Activated CD8-positive, alpha-beta T cell treated with anti-CD3 and anti-CD28 coated beads, Interleukin-2, amount 10 ng/mL, durations not matched to agents 7 days and 5 days (primary cell): ENCODE measurements at places on chromosomes 2 and 18. TPM values are rescaled to one million over a fixed set of nuclear protein-coding genes. Genes with fewer than 3 reads are reported as not detected.
A peak's percentile ranks its signal among the peaks of the same experiment; 100 is the strongest.

TUBB8B gene
- not detected for total RNA-seq

DNA sequence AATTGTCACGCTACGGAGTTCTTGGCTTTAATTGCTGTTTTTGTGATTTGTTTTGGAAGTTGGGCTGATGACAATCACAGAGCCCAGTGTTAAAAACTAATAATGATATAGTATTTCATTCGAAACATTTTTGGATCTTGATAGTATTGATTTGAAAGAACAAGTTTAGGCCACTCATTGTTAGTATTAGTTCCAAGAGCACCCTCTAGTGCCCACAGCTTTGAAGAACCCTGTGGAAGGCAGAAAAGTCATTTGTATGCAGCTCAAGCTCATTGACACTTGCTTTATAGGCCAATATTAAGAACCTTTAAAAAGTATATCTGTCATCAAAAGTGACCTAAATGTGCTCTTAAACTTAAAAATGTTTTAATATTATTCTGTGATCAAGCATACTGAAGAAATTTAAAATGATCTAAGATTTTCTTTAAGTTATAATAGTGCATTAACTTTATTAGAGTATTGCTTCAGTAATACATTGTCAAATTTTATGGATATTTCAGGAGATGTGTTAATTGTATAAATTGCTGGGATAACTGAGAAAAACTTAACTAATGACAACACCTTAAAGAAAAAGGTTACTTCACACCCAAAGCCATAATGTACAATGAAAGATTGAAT lies 191.0 kb downstream of the GRB14 start:
- no peak for DNase-seq

- no peak for DNase-seq
Measured at GRCh38 chr2:38148501-38148900, 72.5 kb upstream of the CYP1B1 start.

DNA sequence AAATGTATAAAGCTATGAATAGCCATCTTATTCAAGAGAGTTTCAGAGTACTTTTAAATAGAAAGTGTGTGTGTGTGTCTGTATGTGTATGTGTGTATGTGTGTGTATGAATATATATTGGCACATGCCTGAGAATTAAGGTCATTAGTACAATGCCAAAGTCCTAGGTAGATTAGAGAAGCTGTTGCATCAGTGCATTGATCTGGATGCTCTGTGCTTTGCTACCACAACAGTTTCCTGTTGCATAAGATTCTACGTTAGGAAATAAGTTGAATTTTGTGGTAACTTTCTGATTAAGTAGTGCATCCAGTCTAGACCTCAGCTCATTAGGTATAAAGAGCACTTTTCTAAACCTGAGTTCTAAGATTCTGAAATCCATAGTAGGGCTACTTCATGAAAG lies 1102.8 kb upstream of the KLHL29 start:
- DNase-seq: no peak

DNA sequence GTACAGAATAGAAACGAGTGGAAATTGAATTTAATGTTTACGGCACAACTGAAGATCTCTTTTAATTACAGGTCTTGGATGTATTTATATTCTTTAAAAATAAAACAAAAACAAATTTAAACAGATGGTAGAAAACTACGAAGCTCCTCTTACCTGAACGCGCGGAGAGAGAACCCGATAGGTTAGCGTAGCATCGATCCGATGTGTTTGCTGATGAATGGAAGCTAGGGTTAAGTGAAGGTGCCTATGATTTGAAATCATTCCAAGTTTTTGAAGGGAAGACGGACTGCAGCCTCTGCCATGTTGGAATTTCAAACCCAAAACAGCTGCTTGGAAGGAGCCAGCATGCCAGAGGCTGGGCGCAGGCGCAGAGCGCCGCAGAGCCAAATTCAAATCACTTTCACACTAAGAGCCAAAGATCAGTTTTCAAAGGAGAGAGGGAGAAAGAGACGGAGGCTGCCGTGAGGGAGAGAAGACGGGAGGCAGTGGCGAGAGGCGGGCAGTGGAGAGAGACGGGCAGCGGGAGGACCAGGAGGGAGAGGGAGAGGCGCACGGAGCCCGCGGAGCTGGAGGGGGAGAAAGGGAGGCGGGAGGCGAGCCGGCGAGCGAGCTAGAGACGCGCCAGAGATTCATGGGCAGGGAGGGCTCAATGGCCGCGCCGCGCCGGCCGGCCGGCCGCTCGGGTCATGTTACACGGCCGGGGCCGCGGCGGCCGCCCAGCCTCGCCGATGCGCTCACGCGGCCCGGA lies at the start of gene FIGN:
Gene FIGN, minus strand, starts transcription at position 324 of the 748 bp plus-strand sequence. CDS start 1,081 bp downstream, outside the sequence.
- no peak for DNase-seq

DNA sequence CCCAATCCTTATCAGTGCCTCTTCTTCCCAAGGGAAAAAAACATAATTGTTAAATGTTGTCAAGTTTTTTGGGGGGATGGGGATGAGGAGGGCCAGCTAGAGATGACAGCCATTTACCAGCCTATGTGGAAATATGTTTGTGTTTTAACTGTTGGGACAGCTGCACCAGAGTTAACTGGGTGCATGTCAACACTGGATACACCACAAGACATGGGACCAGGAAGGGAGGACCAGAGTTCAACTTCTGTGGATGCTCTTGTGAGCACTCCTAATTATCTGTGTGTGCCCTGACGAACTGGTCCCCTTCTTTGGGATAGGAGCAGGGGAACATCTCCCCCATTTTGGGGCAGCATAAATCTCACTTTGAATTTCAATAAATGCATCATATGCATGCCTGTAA lies 66.1 kb upstream of the FZD5 start:
- DNase-seq: no peak

GRCh38 chr2:173929441-173929840 lies 35.7 kb downstream of the SP3 start:
- no peak for DNase-seq

DNA sequence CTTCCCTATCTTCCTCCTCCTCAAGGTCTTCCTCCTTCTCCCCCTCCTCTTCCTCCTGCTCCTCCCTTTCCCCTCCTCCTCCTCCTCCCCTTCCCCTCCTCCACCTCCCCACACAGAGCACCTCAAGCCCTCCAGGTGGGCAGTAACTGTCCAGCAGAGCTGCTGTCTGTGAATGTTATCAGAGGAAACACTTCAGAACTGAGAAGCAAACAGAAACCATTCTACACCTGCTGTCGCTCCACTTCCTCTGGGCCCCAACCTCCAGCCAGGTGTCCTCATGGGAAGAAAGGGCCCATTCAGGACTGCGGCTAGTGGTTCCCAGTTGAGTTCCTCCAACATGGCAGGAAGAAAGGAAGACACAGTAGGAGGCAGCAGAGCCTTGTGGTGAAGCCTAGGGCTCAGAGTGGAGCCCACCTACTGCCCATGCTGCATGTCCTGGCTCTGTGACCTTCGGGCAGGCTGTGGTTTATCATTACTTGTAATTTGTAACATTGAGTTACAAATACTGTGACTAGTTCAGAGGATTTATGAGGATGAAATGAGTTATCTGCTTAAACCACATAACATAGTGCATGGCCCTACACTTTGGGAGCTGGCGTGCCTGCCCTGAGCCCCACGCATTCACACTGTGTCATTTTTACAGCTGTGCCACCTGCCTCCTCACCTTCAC lies 165.9 kb upstream of the ID2 start:
- DNase-seq: peak; percentile 43

- no peak for DNase-seq
Measured at GRCh38 chr18:10130606-10131005, 216.8 kb downstream of the VAPA start.

DNA sequence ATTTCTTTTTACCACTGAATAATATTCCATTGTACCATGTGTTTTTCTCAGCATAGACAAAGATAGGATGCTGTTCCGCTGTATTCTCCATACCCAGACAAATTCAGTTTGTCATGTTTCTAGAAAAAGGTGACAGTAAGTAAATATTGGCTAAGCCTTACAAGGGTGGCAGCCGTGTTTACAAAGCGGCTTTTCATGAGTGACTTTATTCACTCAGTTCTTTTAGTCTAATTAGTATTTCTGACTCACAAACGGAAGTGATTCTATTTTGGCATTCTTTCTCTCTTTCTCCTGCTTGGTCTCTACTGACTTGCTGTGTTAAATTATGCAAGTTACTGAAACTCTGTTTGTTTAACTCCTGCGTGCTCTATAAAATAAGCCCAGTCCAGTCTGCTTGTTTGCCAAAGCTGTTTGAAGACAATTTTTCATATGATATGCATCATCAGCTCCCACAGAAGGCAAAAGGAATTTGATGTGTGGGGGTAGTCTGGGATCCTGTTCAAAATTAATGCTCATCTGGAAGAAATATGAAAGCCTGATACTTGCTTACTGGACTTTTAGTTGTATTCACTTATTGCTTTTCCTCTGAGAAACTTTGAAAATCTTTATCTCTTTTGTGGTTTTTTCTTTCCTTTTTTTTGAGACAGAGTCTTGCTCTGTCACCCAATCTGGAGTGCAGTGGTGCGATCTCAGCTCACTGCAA lies 2.3 kb upstream of the PLEKHH2 start:
- DNase-seq: no peak

PLA2R1 gene
- total RNA-seq: not detected

STAT4 gene
- total RNA-seq: 157 TPM

CDH19 gene
- total RNA-seq: not detected

GRCh38 chr2:133077269-133077822 lies 407.3 kb upstream of the LYPD1 start:
- DNase-seq: no peak

- DNase-seq: no peak
Measured at GRCh38 chr2:86672027-86672545, 48.0 kb upstream of the RMND5A start.

DNA sequence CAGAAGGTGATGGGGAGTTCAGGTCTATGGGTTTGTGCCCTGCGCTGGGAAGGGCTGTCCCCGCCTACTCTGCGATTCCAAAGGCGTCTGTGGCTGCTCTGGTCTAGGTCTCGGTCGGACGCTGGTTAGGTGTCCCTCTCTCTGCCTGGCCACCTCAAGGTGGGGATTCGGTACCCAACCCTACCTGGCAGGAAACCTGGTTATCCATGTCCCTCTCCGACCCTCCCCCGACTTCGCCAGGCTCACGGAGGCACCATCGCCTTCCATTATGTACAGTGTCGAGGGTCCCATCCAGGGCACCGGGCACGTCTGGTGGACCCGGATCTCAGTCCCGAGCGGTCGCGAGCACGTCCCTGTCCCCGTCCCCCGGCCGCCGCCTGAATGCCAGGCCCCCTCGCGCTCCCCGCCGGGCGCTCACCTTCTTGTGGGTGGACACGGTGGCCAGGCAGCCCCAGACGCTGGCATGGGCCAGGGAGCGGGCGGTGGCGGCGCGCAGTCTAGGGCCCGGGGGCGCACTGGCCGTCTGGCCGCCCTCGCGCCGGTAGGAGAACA lies 628 bp downstream of the CREG2 start:
- no peak for DNase-seq

GRCh38 chr2:104473546-104473945 lies 380.4 kb upstream of the POU3F3 start:
- no peak for DNase-seq

DNA sequence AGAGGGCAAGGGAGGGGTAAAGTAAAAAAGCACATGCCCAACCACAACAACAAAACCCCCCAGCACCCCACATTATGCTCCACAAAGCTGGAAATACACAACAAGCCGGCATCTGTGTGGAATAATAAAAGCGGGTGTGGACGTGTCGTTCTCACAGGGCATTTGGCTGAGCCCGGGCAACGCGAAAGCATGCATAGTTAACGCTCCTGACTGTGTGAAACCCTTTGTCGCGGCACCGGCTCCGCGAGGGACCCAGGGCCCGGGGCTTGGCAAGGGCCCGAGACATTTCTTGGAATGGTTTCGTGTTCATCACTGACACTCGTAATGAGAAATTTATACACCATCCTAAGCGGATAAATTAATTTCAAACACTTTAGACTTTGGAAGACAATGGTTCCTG lies 165.6 kb downstream of the INHBB start:
- DNase-seq: no peak

ECEL1 gene
- not detected for total RNA-seq

COLEC11 gene
- total RNA-seq: not detected

PSMA8 gene
- 1.2 TPM for total RNA-seq

- DNase-seq: no peak
Measured at GRCh38 chr2:105887256-105887655, 142.5 kb downstream of the NCK2 start.

DNA sequence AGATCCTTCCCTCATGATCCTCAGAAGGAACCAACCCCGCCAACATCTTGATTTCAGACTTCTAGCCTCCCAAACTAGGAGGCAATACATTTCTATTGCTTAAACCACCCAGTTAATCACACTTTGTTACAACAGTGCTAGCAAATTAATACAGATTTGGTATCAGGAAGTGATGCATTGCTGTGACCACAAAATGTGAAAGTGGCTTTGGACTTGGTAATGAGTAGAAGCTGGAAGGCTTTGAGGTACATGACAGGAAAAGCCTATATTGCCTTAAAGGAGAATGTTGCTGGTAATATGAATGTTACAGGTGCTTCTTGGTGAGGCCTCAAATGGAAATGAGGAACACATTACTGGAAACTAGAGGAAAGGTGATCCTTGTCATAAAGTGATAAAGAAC lies 260.3 kb downstream of the SATB2 start:
- no peak for DNase-seq

C2orf72 gene
- total RNA-seq: 0.34 TPM

METAP1D gene
- 3.9 TPM for total RNA-seq

GRCh38 chr2:218671097-218671653 lies 627 bp downstream of the RNF25 start:
- DNase-seq: no peak

TUBB6 gene
- total RNA-seq: 8.3 TPM

SCYGR4 gene
- total RNA-seq: not detected

GRCh38 chr2:34724107-34724506 lies 1125.0 kb upstream of the FAM98A start:
- no peak for DNase-seq

DNA sequence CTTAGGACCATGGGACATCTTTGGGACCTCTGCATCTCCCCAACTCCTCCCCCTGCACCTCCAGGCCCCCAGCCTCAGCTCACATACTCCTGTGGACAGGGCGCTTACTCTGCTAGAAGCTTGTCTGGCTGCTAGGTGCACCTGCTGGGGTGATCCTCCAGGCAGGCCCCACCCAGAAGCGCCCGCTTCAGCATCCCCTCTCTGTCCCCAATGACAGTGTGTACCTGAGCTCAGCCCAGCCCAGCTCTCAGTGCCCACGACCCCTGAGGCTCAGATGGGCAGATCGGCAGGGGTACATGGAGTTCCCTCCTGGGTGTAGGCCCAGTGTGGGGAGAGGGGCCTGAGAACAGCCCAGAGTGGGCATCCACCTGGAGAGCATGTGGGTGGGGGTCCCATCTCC lies 5.9 kb downstream of the TEKT4 start:
- no peak for DNase-seq

GRCh38 chr2:48346124-48346536 lies 183.8 kb upstream of the STON1 start:
- DNase-seq: no peak

- DNase-seq: no peak
Measured at GRCh38 chr2:203758841-203759689, 52.6 kb downstream of the CD28 start.

NRP2 gene
- total RNA-seq: 4.2 TPM
